ENCODE measurements at places on chromosomes 3 and 15. TPM values are rescaled to one million over a fixed set of nuclear protein-coding genes. Genes with fewer than 3 reads are reported as not detected.

ZBBX gene
- not detected for total RNA-seq

- peak; percentile 78 for DNase-seq
Observed at GRCh38 chr3:187020376-187020775, 90.0 kb downstream of the ST6GAL1 start.

GRCh38 chr15:92934716-92935115 is 34.6 kb downstream of the CHD2 start:
- no peak for DNase-seq

DNA sequence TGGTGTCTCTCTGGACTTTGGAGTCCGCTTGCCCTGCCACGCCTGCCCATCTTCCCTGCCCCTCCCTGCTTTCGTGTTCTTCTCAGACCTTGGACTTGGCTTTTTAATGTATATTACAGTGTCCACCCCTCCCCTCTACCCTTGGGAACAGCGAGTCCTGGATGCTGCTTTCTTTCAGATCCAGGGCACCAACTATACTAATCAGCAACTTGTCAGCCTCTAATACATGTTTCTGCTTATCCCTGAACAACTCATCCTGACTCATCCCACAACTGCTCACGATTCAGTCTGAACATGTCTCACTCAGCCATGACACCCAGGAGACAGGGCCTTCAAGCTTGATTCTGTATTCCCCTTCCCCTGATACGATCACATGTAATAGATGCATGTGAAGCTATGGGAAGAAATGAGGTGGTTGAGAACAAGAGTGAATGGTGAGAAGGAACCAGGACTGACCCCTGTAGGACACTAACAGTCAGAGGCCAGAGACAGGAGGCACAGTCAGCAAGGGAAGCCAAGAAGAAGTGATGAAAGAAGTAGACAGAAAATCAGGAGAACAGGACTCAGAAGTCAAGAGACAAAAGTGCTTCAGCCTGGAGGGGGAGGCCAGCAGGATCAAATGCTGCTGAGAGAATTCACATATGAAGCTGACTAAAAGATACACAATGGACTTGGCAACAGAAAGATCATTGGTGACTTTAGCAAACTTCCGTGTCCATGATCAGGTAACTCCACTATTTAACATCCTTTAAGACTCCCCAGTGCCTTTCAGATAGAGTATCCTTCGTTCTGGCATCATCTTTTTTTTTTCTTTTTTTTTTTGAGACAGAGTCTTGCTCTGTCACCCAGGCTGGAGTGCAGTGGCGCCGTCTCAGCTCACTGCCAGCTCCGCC is 35.4 kb downstream of the BCL2L10 start:
- DNase-seq, result no peak

LMAN1L gene
- 0.36 TPM for total RNA-seq

All from activated CD4-positive, alpha-beta T cell treated with anti-CD3 and anti-CD28 coated beads, Interleukin-2, amount 10 ng/mL, durations not matched to agents 24 days and 14 days (primary cell).